Stimulated activated CD4-positive, alpha-beta T cell treated with anti-CD3 and anti-CD28 coated beads, Interleukin-1b, Interleukin-23, amount 100 ng/mL, for 24 hours (primary cell): ENCODE measurements at places on chromosomes 7 and 10.

- no peak for DNase-seq
Observed at GRCh38 chr7:30575910-30576309, 18.8 kb upstream of the GARS1 start.

- no peak for DNase-seq
Observed at GRCh38 chr7:136133551-136133950, 156.4 kb upstream of the MTPN start.

DNA sequence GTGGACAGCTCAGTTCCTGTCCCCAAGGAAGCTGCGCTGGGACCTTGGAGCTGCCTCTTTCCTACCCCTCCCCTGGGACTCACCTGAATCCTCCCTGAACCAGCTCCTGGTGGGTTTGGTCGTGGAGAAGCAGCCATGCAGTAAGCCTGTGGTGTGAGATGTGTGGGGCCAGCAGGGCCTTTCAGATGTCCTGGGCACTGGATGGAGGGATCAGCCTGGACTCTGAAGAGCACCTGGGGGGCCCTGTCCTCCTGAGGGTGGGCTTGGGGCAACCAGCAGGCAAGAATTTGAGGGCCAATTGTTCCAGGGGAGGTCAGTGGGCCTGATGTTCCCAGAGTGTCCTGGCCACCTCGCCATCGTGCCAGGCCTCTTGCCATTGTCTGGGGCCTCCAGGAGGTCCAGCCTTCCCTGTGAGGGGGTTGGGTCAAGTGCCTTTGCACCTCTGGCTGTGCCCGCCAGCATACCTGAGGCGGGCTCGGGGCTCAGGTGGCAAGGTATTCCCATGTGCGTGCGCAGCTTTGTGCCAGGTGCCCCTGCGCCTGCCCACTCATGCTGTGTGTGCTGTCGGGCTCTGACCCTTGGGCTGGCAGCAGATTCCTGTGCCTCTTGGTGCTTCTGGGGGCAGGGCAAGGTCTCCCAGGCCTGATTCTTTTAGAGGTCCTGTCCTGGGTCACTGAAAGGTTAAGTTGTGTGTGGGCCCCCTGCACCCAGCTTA is 7.3 kb downstream of the TRIM8 start:
- no peak for DNase-seq

DNA sequence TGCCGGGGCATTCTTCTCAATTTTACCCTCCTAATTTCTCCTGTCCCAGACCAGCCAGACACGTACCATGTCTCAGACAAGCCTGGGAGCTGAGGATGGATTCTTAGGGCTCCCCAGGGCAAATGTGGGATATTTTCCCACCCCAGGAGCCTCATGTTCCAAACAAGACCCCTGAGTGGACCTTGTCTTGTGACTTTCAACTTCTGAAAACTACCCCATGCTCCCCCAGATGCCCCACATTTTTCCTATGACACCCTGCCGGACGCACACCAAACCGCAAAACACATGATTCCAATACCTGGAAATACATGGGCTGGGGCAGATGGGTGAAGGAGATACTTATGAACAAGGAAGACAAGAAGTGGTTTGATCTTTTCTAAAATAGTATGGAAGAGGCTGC is 874 bp downstream of the GIMAP5 start:
- DNase-seq: no peak

DNA sequence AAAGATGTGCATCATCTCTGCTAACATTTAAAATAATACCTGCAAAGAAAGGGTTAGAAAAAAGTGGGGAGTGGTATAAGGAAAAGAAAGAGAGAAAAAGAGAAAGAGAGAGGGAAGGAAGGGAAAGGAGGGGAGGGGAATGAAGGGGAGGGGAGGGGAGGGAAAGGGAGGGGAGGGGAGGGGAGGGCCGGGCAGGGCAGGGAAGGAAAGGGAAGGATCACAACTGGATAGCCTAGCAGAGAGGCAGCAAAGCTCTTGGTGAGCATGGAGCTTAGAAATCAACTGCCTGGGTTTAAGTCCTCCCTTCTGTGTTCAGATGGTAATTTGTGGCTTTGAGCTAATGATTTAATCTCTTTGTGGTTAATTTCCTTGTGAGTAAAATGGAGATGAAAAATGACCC is 5.4 kb upstream of the FAM237B start:
- DNase-seq: no peak

DNA sequence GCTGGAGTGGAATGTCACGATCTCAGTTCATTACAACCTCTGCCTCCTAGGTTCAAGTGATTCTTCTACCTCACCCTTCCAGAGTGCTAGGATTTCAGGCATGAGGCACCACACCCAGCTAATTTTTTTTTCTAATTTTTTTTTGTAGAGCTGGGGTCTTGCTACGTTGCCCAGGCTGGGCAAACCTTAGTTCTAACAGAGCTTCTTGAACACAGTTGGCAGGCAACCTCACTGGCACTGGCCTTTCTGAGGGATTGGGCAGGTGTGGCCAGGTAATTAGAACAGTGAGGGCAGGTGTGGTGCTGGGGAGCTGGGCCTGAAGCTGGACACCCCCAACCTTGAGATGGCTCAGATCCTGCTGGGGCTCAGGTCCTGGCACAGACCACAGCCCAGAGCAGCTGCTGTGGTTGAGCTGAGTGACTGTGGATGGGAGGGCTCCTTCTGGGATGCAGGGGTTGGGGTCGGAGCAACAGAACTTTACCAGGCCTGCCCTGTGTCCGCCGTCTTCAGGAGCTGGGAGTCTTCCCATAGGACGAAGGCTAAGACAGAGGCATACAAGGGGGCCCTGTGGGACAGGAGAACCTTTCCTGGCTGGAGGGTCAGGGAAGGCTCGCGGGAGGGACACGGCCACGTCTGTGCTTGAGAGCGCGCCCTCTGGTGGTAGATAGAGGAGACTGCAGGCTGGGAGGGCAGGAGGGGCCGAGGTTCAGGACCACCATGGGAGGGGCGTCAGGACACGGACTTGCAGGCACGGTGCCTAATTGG is 48.2 kb downstream of the COL26A1 start:
- no peak for DNase-seq

- DNase-seq: no peak
Observed at GRCh38 chr7:29598613-29599012, 35.0 kb downstream of the PRR15 start.

DNA sequence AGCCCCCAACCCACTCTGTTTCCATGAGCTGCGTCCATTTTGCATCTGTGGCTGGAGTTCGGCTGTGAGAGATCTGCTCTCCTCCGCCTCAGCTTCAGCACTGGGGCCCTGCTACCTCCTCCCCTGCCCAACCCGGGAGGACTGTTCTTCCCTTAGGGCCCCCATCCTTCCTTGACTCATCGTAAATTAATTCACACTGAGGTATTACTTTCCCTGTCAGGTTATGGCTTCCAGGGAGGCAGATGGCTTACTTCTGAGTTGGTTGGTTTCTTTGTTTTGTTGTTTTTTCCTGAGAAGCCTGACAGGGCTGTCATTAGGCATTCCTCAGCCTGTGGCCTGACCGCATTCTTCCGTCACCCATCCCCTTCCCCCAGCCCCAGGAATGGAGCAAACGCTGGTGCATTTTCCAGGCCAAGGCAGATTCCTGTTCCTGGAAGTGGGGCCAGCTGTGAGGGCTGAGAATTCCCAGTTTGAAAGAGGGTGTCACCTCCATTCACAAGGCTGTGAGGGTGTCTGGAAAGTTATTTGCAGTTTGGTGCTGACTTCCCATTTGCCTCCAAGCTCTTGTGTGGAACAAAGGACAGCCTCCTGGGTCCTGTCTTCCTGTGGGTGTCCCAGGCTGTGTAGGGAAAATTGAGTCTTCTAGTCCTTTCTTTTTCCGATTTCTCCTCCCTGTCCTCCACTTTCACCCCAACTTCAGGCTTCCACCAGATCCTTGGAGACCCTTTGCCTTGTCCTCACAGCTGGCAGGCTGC is 11.7 kb downstream of the CPA5 start:
- no peak for DNase-seq

DNA sequence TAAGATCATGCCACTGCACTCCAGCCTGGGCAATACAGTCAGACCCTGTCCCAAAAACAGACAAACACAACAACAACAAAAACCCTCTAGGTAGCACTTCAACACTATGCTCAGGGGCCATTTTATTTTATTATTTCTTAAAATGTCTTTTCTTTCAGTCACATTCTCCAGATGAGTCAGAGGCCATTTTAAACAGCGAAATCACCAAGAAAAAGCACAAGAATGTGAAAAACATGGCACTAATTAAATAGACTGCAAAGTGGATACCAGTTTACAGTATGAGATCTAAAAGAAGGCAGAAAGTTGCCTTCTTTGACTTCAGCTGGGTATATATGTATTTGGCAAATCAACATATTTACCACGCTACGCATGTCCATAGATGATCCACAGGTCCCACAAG is 6.1 kb upstream of the FGL2 start:
- DNase-seq: no peak

GRCh38 chr7:24290004-24290641 is 6.1 kb downstream of the NPY start:
- DNase-seq: peak; percentile 12

DNA sequence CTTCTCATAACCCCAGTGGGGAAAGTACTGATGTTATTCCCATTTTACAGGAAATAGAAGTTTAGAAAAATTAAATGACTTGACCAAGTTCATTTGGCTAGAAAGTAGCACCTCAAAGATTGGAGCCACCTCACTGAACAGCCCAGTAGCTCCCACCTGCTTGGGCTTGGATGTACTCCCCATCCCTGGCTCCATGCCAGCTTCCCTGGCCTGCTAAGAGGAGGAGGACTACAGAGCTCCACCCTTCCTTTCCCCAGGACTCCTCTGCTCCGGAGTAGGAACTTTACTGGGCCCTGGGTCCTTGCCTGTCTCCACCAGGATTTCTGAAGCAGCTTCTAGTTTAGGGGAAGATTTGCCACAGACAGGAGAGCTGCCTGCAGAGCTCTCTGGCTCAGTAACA is 3.1 kb downstream of the HPS6 start:
- no peak for DNase-seq

- no peak for DNase-seq
Observed at GRCh38 chr10:6198171-6198570, 4.6 kb upstream of the PFKFB3 start.

- DNase-seq: no peak
Observed at GRCh38 chr7:105101864-105102263, 87.9 kb downstream of the KMT2E start.

- DNase-seq: no peak
Observed at GRCh38 chr7:2611401-2611800, 20.4 kb upstream of the TTYH3 start.

DNA sequence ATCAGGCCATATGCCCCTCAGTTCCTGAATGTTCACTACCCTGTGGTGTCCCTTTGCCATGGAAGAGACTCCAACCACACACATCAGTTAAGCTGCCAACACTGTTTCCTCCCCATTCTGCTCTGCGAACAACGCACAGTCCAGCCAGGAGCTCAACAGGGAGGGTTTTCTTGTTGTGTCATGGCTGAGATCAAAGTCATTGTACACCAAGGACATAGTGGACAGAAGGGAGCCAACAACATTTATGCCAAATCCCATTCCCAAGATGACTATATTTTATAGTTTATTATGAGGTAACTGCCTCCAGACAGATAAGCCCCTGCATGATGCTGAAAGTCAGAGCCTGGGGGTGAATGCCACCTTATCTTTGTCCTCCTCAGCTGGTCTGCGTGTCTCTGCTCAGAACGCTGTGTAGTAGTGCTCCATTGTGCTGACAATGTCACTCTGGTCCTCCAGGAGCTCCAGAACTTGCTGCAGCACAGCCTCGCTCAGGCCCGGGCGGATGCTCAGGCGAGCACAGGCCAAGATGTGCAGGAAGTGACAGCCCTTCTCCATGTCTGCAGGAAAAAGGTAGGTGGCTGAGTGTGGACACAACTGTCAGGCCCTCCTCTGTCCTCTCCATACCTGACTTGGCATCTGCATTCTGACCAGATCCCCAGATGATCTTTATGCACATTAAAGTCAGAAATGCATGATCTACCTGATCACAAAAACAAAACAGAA is 27.1 kb upstream of the SH3PXD2A start:
- DNase-seq: no peak

GRCh38 chr7:3518546-3518945 is 217.5 kb downstream of the SDK1 start:
- no peak for DNase-seq

- no peak for DNase-seq
Observed at GRCh38 chr7:26616235-26616634, 248.2 kb downstream of the SKAP2 start.

GRCh38 chr10:90443342-90443741 is 414.5 kb downstream of the HTR7 start:
- DNase-seq: no peak

GRCh38 chr10:124935946-124936345 is 6.0 kb upstream of the ZRANB1 start:
- no peak for DNase-seq

DNA sequence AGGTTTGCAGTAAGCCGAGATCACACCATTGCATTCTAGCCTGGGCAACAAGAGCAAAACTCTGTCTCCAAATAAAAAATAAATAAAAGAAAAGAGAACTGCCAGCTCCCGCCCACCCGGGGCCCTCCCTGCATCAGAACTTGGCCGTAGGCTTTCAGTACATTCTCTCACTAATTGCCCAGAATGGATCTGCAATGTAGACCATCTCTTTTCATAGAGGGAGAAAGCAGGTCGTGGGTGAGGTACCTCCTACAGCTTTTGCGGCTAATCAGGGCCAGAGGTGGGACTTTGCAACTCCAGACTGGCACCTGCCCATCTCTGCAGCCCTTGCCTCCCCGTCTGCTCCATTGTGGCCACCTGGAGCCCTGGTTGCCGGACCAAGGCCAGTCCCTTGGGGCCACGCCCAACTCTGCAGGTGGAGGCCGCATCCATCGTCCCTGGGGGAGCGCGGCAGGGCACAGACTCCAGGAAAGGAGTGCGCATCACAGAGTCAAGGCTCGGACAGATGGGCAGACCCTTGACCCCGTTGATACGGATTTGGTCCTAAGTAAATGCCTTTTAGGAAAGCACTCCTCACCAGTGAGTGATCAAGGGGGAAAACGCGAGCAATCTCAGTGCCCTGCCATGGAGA is 179.1 kb upstream of the SH2B2 start:
- no peak for DNase-seq

GRCh38 chr10:21135023-21135931 is 238.2 kb upstream of the NEBL start:
- no peak for DNase-seq

DNA sequence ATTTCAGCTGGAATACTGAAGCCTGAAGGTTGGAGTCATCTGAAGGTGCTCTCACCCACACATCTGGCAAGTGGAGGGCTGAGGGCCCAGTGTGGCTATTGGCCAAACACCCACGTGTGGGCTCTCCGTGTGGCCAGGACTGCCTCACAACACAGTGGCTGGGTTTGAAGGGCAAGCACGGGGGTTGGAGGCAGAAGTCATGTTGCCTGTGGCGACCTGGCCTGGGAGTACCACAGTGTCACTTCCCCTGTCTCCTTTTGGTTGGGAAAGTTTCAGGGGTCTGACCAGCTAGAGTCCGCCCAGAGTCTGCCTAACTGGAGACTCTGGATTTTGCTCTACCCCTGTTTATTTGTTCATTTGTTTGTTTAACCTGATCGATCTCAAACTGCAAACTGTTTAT is 169.5 kb downstream of the DNAJB6 start:
- DNase-seq: no peak

- DNase-seq: peak; percentile 9
Observed at GRCh38 chr10:95601116-95601719, 40.0 kb upstream of the SORBS1 start.
